ENCODE measurements at places on chromosomes 2 and 18.

GRCh38 chr2:88159481-88159880 is 10.7 kb upstream of the THNSL2 start:
- DNase-seq = no peak

DNA sequence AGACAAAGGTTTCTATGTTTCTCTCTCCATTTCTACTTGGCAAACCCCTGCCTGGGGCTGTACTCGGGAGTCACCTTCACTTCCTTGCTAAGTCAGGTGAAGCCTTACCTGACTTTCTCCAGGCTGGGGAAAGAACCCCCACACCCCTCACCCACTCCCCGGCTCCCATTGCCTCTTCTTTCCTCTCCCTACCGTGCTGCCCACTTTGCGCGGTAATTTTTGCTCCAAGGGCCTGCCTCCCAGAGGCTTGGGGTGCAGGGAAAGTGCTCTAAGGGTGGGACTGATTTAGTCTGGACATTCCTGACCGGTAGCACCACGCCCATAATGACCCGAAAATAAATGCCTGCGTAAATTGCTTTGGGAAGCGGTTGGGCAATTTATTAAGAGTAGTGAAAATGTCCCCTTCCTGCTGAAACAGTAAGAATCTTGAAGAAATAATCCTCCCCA is 49.1 kb upstream of the ATP6V1B1 start:
- DNase-seq = peak; percentile 51

DNA sequence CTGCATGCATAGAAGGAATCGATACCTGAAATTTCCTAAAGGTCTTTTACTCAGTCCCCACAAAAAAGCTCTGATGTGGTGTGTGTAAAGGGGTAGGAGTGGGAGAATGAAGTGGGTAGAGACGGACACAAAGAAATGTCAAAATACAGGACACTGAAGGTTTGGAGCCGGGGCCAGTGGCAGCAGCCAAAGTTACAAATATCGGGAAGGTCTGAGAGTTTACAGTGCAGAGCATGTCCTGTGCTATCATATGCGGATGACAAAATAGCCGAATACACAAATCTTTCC is 89.9 kb upstream of the STON1 start:
- DNase-seq = no peak

GRCh38 chr2:241794250-241794823 is 14.7 kb upstream of the NEU4 start:
- peak; percentile 35 for DNase-seq

- no peak for DNase-seq
Observed at GRCh38 chr18:46815661-46816060, 58.8 kb upstream of the ST8SIA5 start.

DNA sequence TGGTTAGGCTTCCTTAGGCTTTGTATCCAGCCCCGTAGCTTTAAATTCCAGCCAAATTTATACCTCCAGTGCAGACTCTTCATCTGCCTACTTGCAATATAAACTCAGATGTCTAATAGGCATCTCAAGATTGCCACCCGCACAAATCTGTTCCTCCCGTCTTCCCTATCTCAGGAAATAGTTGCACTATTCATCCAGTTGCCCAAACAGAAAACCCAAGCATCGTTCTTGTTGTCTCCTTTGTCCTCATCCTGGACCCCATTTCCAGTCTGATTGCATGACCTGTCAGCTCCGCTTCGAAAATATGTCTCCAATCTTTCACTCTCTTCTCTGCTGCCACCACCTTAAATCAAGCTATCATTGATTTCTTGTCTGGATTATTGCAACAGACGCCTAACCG is 2.3 kb downstream of the FKBP1B start:
- no peak for DNase-seq

DNA sequence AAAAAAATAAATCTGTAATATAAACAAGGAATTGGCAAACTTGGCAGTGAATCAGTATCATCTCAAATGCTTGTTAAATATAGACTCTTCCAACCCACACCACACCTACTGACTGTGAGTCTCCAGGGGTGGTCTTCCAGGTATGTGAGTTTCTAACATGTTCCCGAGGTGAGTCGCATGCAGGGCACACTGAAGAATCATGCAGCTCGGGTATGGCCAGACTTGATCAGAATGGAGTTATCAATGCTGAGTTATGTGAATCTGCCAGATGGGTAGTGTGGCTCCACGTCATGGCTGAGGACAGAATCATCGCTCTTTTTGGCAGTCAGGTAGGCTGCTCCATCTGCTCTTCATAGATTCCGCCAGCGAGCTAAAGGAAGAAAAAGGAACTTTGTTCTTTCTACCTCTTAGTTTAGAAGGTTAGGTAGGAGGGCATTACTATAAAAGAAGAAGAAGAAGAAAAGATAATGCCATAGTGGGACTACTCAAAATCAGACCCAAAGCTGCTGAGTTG is 1279.7 kb upstream of the ZEB2 start:
- DNase-seq = no peak

DNA sequence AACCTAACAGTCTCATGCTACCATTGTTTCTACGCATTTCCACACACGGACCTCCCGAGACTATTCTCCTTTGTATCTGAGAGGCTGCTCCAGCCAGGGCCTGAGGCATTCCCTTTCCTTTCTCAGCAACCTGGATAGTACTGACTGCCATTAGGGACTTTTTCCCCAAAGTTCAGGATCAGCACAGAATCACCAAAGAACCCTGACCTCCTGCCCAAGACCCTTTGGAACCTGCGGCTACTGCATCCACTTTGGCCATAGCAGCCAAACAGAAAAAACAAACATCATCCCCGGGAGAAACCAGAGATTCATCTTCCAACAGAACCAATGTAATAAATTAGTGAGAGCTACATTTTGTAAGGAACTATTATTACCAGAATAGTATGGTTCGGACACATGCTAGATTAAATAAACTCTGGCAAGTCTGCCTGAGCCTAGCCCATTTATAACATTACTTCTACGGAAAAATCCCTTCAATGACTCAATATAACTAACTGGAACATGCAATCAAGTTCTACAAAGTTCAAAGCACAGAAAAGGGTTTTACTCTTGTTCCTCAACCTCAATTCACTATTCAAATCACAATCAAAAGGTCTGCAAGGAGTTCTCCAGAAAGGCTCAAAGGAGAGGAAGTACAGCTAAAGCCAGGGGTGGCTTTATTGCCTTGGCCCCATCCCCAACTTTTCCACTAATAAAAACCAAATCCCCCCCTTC is 51.8 kb downstream of the LPIN2 start:
- no peak for DNase-seq

DNA sequence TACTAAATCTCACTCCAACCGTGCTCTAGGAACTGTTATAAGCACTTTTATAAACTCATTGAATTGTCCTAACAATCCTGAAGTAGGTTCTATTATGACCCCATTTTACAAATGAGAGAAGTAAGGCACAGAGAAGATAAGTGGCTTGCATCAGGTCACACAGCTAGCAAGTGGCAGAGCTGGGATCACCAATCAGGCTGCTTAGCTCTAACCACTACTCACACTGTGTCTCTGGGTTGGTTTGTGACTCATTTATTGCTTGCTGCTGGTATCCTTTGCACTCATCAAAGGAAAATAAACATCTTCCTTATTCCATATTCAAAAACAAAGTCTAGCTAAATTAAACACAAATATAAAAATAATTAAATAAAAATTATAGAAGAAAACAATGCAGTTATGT is 42.5 kb upstream of the IL1R2 start:
- DNase-seq = no peak

GRCh38 chr18:65279668-65280305 is 471.0 kb upstream of the CDH7 start:
- DNase-seq = no peak

GRCh38 chr18:39781565-39781964 is 2173.5 kb upstream of the PIK3C3 start:
- DNase-seq = no peak

DNA sequence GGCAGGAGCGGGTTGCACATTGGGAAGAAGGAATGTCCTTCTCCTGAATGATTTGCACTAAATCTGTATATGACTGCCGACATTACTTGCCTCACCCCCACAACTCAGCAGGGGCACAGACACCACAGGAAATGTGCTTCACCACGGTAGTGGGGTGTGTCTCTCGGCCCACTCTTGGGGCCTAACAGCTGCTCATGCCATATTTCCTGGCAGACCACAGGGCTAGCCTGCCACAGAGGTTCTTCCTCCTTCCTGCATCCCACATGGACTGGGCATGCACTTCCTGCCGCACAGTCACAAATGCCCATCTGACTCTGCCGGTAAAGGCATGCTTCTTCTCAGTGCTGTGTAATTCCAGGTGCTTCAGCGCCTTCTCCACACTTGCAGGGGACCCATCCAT is 10.3 kb upstream of the PAPOLG start:
- no peak for DNase-seq

DNA sequence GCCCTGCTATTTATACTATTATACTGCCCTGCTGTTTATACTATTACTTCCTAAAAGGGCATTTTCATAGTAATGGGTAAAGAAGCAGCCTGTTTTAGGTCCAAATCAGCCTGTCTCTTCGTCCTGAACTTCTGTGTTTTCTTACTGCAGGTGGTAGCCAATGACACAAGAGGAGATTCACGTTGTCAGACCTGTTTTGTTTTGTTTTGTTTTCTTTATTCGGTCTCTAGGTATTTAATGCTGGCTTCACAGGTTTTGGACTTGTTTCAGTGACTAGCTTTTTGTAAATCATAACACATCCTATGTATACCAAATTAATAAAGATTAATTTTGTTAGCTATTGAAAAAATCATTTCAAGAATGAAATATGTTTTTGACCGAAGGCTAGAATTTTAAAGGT is 116.4 kb downstream of the MAP3K20 start:
- no peak for DNase-seq

DNA sequence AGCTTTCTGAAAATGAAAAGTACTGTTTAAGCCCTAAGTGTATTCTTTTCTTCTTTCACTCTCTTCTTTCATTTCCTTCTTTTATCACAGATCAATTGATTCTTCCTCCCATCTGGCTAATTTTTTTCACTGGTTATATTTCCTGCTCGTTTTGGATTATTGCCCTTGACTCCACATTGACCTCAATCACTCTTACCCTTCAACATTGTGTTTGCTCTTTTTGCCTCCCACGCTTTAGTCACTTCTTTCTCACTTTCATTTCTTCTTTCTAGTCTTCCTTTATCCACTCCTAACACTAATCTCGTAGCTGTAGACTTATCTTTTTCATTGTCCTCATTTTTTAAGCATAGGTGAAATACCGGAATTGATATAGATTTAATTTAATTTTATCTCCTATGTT is 320.3 kb upstream of the VRK2 start:
- DNase-seq = no peak

DNA sequence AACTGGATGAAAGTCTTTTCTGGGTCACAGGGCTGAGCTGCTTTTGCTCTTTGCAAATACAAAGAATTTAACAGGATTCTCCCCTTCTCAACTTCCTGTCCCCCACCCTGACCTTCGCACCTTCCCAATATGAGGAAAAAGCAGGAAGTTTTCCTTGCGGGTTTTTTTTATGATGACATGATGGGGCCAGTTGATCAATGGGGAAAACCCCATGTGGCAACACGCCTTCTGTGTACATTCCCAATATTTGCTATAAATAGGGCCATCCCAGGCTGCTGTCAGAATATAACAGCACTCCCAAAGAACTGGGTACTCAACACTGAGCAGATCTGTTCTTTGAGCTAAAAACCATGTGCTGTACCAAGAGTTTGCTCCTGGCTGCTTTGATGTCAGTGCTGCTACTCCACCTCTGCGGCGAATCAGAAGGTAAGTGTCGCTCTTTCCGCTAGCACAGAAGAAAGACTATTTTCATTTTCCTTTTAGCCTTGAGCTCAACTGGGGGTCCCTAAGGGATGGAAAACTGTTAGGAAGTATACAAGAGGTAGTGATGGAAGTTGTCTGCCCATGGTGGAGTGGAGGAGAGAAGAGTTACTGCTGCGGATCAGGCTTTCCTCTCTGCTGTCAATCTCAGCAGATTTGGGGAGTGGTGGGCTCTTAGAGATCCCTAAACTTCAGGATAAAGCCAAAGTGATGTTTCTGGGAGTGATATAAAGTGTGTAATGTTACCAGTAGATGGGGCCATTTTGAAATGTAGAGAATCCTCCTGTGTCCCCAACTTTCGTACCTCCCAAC is at the start of gene CCL20:
TSS of gene CCL20 (plus strand) at position 281 of the 792 bp plus-strand sequence. CDS start at position 351, 70 bp downstream.
- DNase-seq = no peak

Data from H7 (cell line).